IMR-90 (cell line): ENCODE measurements at places on chromosomes 2 and 18. TPM values are rescaled to one million over a fixed set of nuclear protein-coding genes. Genes with fewer than 3 reads are reported as not detected.

FBXO11 gene
- polyA plus RNA-seq = 21.0 and 29.6 TPM in 2 replicates

LRRTM4 gene
- not detected in 2 replicates for polyA plus RNA-seq

GRCh38 chr2:181356526-181357130 lies 100.6 kb upstream of the ITGA4 start:
- no peak for DNase-seq

DNA sequence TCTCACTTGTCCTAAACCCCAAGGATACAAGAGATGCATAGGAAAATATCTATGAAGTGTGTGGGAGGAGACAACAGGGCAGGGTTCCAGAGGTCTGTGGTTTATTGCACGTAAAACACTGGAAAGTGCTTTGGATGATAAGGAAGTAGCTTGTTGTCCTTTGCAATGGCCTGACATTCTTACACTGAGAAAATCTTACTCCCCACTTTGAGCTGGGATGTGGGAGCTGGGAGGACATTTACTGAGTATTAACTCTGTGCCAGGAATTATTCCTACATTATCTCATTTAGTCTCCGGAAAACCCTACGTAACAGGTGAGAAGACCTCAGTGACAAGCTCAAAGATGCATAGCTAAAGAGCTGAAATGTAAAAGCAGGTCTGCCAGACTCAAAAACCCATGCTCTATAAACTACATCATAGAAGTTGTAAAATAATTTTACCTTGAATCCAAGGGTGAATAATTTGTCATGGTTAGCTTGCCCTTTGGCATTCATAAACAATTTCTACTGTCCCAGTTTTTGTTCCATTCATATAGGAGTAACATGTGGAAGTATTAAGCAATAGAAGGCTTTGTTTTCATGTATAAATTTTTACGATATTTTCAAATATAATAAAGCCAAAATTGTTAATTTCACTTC lies 9.2 kb upstream of the GALNT3 start:
- DNase-seq = peak; percentile 80

GRCh38 chr2:8966123-8966908 lies 37.2 kb downstream of the MBOAT2 start:
- peak; percentile 36 for DNase-seq
